Caco-2 (cell line): ENCODE measurements at places on chromosomes 5 and 9.

GRCh38 chr5:150258130-150258529 lies 31.4 kb downstream of the CAMK2A start:
- DNase-seq: no peak

GRCh38 chr9:124040935-124041816 lies 29.6 kb downstream of the LHX2 start:
- peak; percentile 51 for DNase-seq

DNA sequence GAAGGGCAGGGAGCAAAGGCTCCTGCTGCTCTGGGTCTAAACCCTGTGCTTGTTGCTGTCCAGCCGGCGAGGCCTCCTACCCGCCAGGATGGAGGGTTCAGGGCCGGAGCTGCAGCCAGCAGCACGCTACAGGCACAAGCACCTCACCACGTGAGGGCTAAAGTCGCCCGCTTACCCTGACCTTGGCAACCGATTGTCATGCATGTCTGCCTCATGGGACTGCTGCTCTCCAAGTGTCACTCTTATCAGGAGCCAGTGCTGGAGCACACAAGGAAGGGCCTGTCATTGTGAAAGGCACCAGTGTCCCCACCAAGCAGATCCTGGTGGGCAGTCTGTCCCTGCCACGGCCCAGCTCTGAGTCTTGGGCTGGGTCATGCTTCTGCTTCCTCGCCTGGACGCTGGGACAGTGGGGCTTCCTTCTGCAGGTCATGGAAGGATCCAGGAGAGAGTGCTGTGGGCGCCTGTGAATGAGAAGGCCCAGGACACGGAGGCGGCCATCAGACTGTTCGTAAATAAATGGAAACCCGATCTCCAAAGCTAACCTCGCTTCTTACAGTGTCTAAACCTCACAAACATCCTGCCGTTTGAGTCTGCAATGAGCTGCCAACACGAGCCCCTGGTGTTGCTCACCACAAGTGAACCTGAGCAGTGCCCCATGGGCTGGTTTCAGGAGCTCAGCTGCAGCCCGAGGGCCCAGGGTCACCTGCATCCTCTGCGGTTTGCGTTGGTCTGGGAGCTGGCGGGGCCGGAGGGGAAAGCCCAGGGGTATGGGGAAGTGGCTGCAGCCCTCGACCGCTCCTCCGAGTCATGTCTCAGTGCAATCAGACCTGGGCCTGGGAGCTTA lies 58.2 kb upstream of the RXRA start:
- no peak for DNase-seq

- no peak for DNase-seq
These were observed 1.1 kb downstream of the CNOT6 start for GRCh38 chr5:180495292-180495691.

DNA sequence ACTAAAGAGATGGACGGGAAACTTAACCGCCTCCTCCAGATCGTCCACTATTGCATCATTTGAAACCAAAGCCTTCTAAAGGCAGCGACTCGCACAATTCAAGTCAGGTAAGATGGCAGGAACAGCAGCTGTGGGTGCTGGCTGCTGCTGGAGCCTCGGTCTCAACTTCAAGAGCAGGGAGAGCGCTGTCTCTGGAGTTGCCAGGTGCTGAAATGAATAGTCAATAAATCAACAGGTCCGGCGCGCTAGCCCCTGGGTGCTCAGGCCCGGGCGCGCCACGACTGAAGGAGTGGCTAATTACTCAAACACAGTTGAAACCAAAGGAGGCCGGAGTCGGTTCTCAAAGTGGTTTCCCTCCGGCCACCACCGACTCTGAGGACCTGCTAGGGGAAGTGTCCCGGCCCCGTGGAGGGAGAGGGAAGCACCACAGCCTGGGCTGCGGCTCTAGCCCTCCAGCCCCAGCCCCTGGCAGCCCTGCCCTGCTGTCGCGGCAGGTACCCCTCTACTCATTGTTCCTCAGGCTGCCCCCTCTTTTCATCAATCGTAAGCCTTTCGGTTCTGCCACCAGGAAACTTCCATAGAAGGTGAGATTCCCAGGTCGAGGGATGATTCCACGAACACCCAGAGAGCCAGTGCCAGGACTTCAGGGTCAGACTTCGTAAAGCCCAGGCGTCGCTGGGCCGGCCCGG lies 804 bp downstream of the TTC39B start:
- peak; percentile 66 for DNase-seq
